ENCODE measurements at places on chromosomes 3 and 15.

GRCh38 chr15:75352186-75353080 is 5.6 kb downstream of the NEIL1 start:
- no peak for DNase-seq

DNA sequence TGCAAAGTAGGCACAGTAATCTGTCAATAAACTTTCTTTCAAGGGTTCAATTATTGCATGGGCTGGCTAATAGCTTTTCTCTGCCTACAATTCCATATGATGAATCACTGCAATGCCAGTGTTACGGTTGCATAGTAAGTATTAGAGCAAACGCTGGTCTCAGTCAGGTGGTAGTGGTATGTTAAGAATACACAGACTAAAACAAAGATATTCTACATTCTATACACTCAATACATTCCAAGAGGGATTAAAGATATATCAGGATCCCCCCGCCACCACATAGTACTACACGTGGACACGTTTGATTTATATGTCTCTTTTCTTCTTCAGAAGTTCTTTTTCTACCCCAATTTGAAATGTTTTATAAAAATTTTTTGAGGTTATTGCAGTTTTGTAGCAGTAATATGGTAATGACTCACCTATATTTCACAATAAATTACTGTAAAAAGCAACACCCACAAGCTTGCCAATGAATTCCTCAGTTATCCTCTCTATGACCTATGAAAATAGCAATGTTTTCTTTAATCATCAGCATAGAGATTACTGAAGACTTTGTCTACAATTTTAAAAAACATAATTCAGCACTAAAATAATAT is 68.2 kb downstream of the CD200R1L start:
- peak; percentile 62 for DNase-seq

GRCh38 chr15:91133511-91133910 is 33.5 kb downstream of the SV2B start:
- no peak for DNase-seq

- DNase-seq, result peak; percentile 91
These were observed 51.8 kb downstream of the MITF start for GRCh38 chr3:69791106-69791505.

GRCh38 chr15:101348643-101349042 is 53.6 kb upstream of the SNRPA1 start:
- no peak for DNase-seq

DNA sequence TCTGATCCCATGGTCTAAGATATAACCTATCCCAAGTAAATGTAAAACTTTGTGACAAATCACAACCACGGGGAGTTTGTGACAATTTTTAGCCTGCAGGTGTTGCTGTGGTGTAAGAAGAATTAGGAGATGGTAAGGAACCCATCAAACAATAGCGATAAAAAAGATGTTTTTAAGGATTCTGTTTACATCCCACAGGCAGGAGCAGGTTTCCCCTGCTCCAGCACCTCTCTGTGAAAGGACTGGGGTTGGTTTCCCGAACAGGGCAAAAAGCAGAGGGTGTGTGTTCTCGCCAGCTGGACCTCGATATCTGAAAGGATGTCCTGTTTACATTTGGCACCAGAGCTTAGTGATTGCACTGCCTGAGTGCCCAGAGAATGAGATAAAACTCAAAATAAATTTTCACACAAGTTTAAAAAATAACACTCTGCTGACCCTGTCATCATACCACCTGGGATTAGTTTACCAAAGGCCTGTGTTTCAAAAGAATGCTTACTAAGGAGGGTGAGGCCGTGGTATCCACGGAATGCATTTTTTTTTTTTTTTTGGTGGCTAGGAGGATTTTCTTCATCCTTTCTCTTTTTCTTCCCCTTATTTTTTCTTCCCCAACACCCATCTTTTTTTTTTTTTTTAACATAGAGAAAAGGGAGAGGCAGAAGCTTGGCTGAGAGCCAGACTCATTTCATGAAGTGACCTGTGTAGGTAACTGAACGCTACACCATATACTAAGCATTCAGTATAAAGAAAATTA is 151.8 kb upstream of the DPH6 start:
- no peak for DNase-seq

DNA sequence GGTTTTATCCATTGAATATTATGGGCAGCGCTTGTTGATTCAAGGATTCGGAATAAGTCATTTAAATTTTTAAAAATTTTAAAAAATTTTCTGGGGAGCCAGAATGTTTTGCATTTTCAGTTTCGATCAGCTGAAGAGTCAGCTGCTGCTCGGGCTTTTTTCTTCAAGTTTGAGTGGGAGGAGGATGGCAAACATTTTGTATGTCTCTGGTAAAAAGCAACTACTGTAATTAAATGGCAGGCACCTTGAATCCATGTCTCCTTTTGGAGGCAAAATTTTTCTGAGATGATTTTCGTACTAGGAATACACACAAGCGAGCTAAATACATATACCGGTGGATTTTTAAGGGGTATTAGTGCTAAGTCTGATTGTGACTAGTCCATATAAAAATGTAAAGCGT is 612 bp downstream of the C3orf38 start:
- DNase-seq, result peak; percentile 79

- DNase-seq, result no peak
These were observed 6.6 kb upstream of the ATP11B start for GRCh38 chr3:182786564-182787196.

DNA sequence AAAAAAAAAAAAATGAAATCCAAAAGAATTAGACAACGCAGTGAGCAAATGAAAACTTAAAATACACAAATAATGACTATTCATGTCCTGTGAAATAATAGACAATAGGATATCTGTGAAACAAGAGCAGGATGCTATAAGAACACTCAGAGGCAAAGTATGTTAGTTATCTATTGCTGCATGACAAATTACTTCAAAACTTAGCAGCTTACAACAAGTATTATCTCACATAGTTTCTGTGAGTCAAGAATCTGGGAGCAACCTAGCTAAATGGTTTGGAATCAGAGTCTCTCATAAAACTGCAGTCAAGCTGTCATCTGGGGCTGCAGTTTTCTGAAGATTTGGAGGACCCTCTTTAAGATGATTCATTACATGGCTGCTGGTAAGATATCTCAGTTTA is 36.5 kb upstream of the ZMAT3 start:
- no peak for DNase-seq

DNA sequence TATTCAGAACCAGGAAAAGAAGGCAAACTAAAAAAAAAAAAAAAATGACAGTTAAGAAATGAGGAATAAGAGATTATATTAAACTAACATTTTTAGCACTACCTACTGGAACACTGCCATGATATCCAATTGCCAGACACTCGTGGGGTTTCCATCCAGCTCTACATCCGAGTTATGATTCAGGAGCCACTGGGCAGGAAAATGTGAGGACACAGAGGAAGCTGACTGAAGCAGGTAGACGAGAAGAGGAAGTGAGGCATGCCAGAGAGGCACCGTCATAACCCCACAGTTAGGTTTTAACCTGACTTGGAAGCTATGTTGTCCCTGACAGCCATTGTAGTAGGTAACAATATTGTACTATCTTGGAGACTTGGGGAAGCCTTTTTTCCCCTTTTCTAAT is 495.0 kb downstream of the NLGN1 start:
- no peak for DNase-seq

DNA sequence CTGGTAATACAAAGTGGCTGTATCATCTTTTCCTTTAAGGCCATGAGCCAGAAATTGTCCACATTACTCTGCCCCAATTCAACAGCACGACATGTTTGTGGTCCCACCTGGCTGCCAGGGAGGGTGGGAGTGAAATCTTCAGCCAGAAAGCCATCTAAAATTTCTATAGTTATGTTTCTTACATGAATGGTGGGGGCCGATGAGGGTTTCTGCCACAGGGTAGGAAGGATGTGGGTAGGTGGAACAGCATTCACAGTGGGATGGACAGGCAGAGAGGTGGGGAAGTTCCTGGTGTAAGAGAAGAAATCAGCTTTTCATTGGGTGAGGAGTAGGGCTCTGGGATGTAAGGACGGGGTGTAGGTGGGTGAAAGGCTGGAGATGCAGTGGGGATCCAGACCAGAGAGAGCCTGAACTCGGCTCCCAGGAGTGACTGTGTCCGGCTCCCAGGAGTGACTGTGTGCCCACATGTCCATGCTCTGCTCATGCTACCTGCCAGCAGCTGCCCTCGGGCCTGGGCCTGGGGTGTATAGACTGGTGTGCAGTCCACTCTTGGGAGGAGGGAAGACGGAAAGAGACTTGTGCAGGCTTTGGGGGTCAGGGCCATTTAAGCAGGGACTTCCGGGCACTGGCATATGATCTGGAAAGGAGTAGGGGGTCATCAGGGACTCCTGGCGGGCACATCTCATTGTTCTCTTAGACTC is 3.8 kb upstream of the FBLN2 start:
- DNase-seq, result no peak

DNA sequence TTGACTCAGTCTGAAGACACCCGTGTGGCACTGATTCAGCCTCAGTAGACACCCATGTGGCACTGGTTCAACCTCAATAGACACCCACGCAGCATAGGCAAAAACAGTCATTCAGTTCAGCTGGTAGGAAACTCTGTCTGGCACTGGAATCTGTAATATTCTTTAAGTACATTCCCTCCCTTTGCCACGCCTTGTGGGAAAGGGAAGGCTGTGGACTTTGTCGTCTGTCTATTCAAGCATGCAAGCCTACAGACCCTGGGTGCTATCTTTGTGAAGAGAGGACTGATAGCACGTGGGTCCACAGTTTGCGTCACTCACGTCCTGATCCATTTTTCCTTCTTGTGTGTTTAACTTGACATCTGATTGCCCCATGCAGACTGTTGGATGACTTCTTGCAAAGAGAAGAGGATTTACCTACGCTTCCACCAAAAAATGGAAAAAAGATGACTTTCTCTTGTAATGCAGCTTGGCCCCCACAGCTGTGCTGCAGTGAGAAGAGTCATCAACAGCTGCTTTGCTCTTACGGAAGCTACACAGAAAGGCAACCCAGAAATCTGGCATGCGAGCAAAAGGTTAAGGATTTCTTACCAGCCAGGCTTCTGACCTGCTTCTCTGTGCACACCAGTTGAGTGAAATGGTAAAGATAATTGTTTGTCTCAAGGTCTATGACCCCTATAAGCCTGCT is 278.1 kb downstream of the ULK4 start:
- no peak for DNase-seq

DNA sequence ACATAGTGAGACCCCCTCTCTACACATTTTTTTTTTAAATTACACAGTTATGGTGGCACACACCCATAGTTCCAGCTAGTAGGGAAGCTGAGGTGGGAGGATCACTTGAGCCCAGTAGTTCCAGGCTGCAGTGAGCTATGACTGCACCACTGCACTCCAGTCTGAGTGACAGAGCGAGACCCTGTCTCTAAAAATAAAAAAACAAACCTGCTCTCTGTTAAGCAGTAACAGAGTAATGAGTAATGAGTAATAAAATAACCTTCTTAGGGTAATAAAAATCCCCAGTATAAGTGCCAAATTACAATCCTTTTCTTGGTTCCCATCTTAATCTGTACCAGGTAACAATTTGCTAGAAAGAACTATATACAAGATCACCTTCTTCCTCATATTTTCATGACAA is 65.9 kb upstream of the PLXND1 start:
- no peak for DNase-seq

GRCh38 chr15:77282333-77282732 is 137.6 kb downstream of the PEAK1 start:
- no peak for DNase-seq

Measured in suppressor macrophage treated with lipopolysaccharide for 4 hours (primary cell).